Body of pancreas (tissue), 4 donors: ENCODE measurements at places on chromosomes 5 and 9. TPM values are rescaled to one million over a fixed set of nuclear protein-coding genes. Genes with fewer than 3 reads are reported as not detected.

- DNase-seq: no peak
Measured at GRCh38 chr5:112304743-112305142, 114.3 kb downstream of the EPB41L4A start.

GRCh38 chr9:3900673-3901318, 375.0 kb upstream of the RFX3 start:
- no peak for DNase-seq

MAN2A1 gene
- 61.7 TPM for total RNA-seq

- no peak for DNase-seq
Measured at GRCh38 chr9:22913518-22913917, 466.9 kb downstream of the DMRTA1 start.

- DNase-seq: no peak
Measured at GRCh38 chr5:10977011-10977410, 216.0 kb upstream of the DAP start.

GRCh38 chr5:176514244-176514950, 22.8 kb downstream of the RNF44 start:
- no peak for DNase-seq
